ENCODE measurements at places on chromosomes 2 and 18.

DNA sequence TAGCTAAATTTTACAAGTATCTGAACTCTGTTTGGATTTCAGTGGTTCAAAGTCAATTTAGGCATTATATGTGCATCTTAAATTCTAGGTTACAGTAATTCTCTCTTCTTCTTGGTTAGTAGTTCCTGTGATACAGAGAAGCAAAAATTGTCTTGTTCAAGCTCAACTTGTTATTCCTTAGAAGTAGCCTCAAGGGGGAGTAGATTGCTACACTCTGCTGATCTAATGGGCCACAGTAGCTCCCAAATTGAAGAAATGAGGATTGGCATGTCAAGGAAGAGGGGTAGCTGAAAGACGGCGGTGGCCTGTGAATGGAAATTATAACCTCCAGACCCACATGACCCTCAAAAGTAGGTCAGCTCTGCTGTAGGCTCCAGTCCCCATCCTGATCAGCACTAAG, 334.7 kb downstream of the HRH4 start:
- no peak overlapping the region for H3K27ac ChIP-seq
- H3K4me3 ChIP-seq, result no peak overlapping the region
- H3K4me1 ChIP-seq, result no peaks in the 10 kb centered on the region
- DNase-seq, result no peak

- no peaks in the 10 kb centered on the region for H3K36me3 ChIP-seq
- H3K27me3 ChIP-seq, result no peaks in the 10 kb centered on the region
- H3K27ac ChIP-seq, result no peak overlapping the region
- no peaks in the 10 kb centered on the region for H3K4me1 ChIP-seq
These were observed 37.2 kb downstream of the ZBTB7C start for GRCh38 chr18:48371854-48372602.

DNA sequence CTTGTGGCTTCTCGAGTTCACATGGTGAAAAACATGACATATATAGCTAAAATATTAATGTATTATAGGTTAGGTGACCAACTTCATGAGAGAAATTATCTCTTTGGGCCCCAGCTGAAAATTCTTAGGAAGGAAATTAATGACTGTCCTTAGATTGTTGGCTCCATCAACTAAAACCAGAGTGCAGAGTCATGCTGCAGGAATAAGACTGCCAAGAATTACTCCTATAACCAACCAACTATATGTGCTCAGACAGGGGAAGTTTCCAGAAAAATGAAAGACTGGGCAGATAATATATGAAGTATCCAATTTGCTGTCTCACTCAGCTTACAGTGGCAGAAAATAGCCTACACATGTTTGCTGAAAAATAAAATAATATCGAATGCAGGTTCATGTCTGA, 71.0 kb upstream of the TMEFF2 start:
- H3K27ac ChIP-seq, result no peak overlapping the region
- no peak overlapping the region for H3K4me3 ChIP-seq
- H3K27me3 ChIP-seq, result no peaks in the 10 kb centered on the region
- DNase-seq, result no peak
- H3K36me3 ChIP-seq, result no peaks in the 10 kb centered on the region

- H3K27me3 ChIP-seq, result no peaks in the 10 kb centered on the region
- peaks cover 17% of the 10 kb centered on the region for H3K36me3 ChIP-seq
- H3K4me3 ChIP-seq, result peak overlapping the region; percentile 51
- peak overlapping the region; percentile 43 for H3K27ac ChIP-seq
- H3K4me1 ChIP-seq, result peaks cover 62% of the 10 kb centered on the region
- DNase-seq, result peak; percentile 81
These were observed 126.4 kb downstream of the MAP4K4 start for GRCh38 chr2:101823859-101824258.

GRCh38 chr2:138502255-138503086, 901 bp downstream of the SPOPL start:
- peak; percentile 38 for DNase-seq
- H3K27ac ChIP-seq, result peak overlapping the region; percentile 92
- no peaks in the 10 kb centered on the region for H3K27me3 ChIP-seq

- no peak for DNase-seq
- H3K36me3 ChIP-seq, result no peaks in the 10 kb centered on the region
- H3K4me3 ChIP-seq, result no peak overlapping the region
- no peaks in the 10 kb centered on the region for H3K27me3 ChIP-seq
These were observed 33.0 kb upstream of the MEP1B start for GRCh38 chr18:32156855-32157254.

DNA sequence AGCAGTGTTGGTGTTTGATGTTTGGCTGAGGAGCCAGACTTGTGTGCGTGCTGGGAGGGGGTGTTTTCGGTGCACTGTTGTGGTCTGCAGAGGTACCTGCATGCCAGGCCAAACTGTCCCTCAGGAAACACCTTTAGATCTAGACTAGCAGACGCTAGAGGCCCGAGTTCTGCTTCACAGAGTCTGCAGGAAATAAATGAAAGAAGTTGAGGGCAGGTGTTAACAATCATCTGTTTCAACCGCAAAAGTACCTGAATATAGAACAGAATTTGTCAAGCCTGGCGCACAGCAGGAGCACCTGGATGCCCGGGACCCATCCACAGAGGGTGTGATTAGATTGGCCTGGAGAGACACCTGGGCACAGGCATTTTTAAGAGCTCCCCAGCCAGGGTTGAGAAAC, 40.5 kb upstream of the REL start:
- H3K27me3 ChIP-seq, result no peaks in the 10 kb centered on the region
- H3K27ac ChIP-seq, result no peak overlapping the region
- no peaks in the 10 kb centered on the region for H3K4me1 ChIP-seq
- no peaks in the 10 kb centered on the region for H3K36me3 ChIP-seq

DNA sequence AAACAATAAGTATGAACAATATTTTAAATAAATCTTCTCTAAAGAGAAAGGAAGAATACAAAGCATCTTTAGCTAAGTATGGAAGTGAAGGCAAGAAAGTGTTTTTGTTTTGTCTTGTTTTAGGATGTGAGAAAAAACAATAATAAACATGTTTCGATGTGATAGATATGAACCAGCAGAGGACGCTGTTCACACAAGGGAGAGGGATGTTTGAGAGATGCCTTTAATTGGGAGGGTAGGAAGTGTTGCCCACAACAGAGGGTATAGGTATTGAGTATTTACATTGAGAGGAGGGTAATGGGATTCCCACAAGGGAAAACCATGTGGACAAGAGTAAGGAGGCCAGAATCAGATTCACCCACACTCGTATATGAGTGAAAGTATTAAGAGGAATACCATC, 55.1 kb downstream of the CDH19 start:
- no peak overlapping the region for H3K27ac ChIP-seq
- H3K4me3 ChIP-seq, result no peak overlapping the region
- H3K4me1 ChIP-seq, result no peaks in the 10 kb centered on the region
- H3K27me3 ChIP-seq, result peaks cover 29% of the 10 kb centered on the region
- DNase-seq, result no peak

DNA sequence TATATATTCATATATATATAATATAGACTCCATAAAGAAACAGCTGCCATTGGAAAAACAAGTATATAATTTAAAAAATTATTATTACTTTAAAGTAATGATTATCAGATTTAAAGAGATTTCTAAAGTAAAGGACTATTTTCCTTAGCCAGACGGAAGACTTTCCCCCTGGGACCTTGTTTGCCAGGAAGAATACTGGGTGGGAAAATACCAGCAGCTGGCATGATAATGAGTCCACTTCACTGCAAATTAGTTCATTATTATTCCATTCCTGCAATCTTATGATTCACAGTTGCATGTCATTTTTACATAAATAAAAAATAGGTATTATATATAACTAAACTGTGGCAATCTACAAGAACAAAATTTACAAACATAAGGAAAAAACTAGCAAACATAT, 339.8 kb upstream of the CDH7 start:
- H3K36me3 ChIP-seq, result no peaks in the 10 kb centered on the region
- DNase-seq, result no peak
- no peaks in the 10 kb centered on the region for H3K4me1 ChIP-seq
- no peak overlapping the region for H3K4me3 ChIP-seq
- H3K27me3 ChIP-seq, result peaks cover 49% of the 10 kb centered on the region

DNA sequence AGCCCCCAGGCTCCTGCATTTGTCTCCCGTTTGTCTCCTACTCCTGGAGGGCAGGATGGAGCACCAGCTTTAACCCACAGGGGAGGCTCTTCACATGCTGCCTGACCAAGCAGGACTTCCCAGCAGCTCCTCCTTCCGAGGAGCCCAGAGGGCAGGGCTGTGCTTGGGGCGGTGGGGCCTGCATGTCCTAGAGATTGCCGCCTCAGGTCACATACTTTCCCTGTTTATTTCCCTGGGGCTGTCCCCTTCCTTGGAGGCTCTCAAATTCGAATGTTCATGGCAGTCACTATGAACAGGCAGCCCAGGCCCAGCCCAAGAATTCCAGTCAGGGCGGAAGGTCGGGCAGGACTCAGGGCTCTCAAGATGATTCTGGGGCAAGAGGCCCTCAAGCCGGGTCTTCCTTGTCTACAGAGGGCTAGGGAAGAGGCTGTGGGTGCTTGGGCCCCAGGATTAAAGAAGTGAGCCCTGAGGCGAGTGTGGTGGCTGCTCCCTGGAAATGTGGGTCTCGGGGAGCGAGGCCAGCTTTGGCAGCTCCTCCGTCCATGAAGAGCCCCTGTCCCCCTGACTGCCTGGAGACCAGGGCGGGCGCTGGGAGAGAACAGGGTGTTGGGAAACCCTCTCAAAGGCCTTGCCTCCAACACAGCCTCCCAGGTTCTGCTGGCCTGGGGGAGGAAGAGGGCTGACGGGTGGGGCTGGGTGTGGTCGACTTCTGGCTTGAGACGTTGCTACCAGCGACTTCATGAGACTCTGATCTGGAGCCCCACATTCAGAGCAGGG, 48.9 kb upstream of the HPCAL1 start:
- no peak for DNase-seq
- H3K36me3 ChIP-seq, result no peaks in the 10 kb centered on the region
- H3K27ac ChIP-seq, result no peak overlapping the region
- H3K27me3 ChIP-seq, result no peaks in the 10 kb centered on the region

GRCh38 chr2:55090702-55091101, 40.5 kb upstream of the RTN4 start:
- no peaks in the 10 kb centered on the region for H3K27me3 ChIP-seq
- peak; percentile 42 for DNase-seq
- H3K36me3 ChIP-seq, result peaks cover 6% of the 10 kb centered on the region
- H3K4me1 ChIP-seq, result peaks cover 19% of the 10 kb centered on the region
- H3K4me3 ChIP-seq, result no peak overlapping the region

Measured in MCF 10A (cell line).